ENCODE measurements at places on chromosomes 3 and 15. TPM values are rescaled to one million over a fixed set of nuclear protein-coding genes. Genes with fewer than 3 reads are reported as not detected.

Gene KIF7
- total RNA-seq = 2.4 TPM

Gene CADPS
- total RNA-seq = not detected

Gene MRPS11
- total RNA-seq = 81.0 TPM

Gene C2CD4A
- total RNA-seq = 0.09 TPM

Gene AADACL2
- total RNA-seq = not detected

Gene CHCHD4
- 21.7 TPM for total RNA-seq

Gene CCR3
- total RNA-seq = not detected

Gene IL16
- 73.4 TPM for total RNA-seq

DNA sequence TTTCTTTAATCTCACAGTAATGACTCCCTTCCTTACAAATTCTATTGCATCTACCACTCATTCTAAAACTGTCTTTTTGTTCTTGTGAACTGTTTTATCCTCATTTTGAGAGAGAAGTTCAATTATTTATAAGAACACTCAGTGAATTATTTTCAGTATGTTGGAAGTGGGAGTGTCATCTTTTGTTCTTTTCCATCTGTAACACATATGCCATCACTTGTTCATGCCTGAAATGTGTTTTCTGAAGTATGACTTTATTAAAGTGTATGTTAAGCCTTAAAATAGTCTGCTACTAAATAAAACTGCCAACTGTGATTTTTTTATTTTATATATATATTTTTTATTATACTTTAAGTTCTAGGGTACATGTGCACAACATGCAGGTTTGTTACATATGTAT, 623.0 kb upstream of the CBLB start:
- no peak for DNase-seq

GRCh38 chr3:184186184-184186901, at the start of gene ABCF3:
Gene ABCF3, plus strand, starts transcription at chr3:184186199. Its CDS starts 9 bp downstream, at chr3:184186208.
- DNase-seq = no peak

DNA sequence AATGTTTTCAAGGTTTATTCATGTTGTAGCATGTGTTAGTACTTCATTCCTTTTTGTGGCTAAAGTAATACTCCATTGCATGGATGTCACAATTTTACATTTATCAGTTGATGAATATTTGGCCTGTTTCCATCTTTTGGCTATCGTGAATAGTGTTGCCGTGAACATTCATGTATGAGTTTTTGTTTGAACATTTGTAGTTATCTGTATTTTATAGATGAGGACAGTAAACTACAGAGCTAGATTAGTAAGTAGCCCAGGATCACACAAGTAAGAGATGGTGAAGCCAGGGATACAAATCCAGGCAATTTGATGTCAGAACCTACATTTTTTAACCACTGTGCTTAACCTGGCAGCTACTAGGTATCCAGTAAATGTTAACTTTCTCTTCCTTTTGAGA, 63.2 kb downstream of the ASTE1 start:
- DNase-seq = no peak

- no peak for DNase-seq
Measured at GRCh38 chr3:54781728-54782127, 146.1 kb downstream of the LRTM1 start.

DNA sequence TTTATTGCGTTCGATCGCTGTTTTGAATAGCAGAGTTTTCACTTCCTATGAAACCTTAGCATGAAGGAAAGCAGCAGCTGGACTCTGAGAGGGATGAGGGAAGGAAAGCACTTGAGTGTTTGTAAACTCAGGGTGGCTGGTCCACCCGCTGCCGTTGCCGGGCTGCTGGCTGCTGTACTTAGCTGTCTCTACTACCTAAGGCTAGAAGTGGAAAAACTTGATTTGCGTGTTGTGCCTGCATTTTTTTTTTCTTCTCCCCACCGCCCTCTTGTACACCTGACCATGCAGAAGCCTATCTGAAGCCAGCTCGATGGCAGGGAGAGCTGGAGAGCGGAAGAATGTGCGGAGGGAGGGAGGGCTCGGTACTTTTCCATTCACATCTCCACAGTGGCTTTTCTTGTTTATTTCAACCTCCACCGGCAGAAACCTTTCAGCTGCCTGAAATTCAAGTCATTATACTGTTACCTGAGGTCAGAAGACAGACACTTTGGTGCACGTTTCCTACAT, 4.8 kb upstream of the BCL6 start:
- DNase-seq = no peak

DNA sequence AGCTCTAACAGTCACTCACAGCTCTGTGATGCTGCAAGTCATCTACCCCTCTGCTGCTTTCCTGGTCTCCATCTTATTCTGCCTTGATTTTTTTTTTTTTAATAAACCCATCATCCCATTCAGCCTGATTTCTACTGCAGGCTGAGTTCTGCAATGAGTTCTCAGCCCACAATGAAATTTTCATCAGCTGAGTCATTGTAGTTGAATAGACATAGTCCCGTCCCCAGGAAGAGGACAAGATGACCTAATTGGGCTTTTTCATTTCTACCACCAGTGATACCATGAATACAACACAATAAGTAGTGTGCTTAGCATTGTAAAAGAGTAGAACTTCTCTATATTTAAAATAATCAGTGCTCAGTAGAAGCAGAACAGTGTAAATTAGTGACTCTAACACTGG, 59.3 kb downstream of the C3orf85 start:
- no peak for DNase-seq

DNA sequence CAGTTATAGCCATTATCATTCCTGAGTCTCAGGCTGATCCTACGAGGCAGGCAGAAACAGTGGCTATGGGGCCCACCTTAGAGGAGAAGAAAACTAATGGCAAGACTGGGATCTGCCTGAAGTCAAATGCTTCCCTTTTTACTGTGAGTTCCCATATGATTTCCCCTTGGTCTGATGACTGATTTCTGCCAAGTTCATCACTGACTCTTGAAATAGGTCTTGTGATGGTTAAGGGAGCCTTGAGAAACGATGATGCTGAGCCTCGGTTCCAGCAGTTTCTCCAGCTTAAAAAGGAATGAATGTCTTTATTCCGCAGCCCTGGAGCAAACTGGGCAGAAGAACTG, 29.4 kb upstream of the LDHAL6B start:
- DNase-seq = no peak

DNA sequence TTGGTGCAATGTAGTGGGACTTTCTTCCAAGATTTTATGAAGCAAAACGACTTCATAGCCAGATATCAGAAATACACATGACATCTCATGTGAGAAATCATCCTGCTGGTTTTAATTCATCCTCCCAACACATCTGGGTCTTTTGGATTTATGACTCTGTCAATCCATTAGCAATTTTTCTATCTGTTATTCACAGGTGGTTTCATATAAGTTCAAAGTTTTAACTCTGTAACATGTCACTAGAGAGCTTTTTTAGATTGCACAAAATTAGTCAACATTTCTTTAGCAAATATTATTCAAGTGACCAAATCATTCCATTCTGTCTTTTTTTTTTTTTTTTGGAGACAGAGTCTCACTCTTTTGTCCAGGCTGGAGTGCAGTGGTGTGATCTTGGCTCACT, 30.4 kb downstream of the SQOR start:
- no peak for DNase-seq

- no peak for DNase-seq
Measured at GRCh38 chr3:125186261-125186787, 26.2 kb downstream of the SLC12A8 start.

DNA sequence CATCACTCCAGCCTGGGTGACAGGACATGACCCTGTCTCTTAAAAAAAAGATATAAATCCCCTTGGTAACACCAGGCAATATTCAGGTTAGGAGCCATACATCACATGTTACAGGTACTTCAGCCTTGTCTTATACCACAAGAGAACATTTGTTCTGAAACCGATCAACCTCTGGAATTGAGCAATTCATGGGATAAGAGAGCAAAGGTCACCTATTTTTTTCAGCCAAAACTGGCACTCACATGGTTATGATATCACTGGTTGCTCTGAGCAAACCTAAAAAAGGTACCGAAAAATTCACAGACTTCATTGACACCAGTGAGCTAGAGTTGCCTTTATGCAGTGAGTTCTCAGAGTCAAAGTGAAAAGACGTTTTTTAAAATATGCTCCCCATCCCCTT, 9.1 kb downstream of the SPICE1 start:
- DNase-seq = no peak

DNA sequence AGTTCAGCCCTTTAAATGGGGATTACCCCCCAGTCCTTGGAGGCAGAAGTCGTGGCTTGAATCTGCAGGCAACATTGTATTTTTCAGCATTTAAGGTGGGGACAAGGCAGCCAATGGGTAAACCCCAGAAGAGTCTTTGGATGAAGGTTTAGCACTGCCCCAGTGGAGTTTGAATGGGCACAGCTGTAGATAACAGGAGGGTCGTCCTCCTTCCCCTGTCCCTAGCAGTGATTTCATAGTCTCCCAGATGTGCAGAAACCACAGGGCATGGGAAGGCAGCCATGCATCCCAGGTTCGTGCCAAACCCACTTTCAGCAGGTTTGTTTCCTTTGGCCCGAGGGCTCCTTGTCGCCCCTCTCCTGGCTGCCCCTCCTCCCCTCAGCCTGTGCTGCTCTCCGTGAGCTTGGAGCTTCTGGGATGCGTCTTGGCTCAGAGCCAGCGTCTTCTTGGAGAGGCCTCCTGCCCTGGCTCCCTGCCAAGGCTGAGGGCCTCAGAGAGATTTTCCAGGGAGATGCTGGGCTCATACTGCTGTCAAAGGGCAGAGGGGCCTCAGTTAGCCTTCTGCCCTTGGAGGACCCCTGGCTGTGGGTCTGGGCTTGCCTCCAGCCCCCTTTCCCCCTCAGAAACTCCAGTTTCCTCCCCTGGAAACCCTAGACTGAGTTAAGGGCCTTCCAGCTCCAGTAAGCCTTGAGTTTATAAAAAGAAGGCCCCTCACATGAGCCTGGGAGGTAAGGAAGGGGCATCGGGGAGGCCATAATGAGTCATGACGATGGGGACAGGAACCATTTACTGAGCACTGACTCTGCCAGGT, 48.9 kb upstream of the POLG start:
- DNase-seq = no peak

DNA sequence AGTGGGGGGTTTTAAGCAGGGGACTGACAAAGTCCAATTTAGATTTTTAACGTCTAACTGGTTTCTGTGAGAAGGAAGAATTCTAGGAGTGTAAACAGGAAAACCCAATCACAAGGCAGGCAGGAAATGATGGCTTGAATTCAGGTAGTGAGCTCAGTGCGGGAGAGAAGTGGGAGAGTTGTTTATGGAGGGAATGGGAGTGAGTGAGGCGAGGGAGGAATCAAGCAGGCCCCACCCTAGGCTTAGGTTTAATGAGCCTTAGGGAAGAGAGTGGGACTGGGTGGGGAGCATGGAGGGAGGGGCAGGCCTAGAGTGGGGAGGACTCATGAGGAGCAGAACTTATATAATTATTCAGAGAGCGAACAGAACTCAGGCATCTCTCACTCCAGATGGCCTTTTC, 17.9 kb downstream of the VIPR1 start:
- DNase-seq = no peak

DNA sequence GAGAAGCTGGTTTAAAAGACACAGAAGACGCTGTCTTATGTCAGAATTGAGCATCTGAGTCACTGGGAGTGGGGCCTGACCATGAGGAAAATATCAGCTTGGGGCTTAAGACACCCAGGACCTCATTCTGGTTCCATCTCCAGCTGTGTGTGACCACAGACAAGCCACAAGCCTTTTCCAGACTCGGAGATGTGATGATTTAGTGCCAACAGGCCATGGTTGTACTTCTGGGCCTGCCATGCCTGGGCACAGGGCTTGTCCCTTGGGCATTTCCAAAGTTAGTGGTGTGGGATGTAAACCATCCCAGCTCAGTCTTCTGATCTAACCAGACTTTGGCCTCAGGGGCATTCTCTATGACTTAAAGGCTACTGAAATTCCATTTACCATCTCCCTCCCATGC, 269.8 kb downstream of the RYR3 start:
- DNase-seq = no peak

DNA sequence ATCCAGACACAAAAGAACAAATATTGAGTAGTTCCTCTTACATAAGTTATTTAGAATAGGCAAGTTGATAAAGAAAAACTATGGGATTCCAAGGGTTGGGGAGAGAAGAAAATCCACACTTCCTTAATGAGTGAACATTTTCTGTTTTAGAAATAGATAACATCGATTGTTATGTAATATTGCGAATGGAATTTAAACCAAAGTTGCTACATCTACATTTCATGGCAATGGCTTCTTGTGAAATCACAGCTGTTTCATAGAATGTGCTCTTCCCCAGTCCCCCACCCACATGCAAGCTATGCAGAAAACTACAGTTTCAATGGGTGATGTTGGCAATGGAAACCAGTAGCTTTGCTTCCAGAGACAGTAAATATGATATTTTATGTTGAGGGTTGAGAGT, 1639.5 kb downstream of the SI start:
- no peak for DNase-seq

- no peak for DNase-seq
Measured at GRCh38 chr15:101038327-101039003, 119.3 kb downstream of the LRRK1 start.
